Activated CD4-positive, alpha-beta T cell treated with anti-CD3 and anti-CD28 coated beads, Interleukin-2, amount 50 U/mL, for 4 hours (primary cell): ENCODE measurements at places on chromosomes 3 and 15.

GRCh38 chr15:83364501-83364900, 80.0 kb upstream of the BNC1 start:
- DNase-seq: no peak

- DNase-seq: no peak
These were observed 34.4 kb downstream of the CORO2B start for GRCh38 chr15:68612979-68613740.

GRCh38 chr3:122913539-122914100, 113.9 kb downstream of the SEMA5B start:
- DNase-seq: no peak

- no peak for DNase-seq
These were observed 30.6 kb downstream of the FLNB start for GRCh38 chr3:58038675-58039292.

DNA sequence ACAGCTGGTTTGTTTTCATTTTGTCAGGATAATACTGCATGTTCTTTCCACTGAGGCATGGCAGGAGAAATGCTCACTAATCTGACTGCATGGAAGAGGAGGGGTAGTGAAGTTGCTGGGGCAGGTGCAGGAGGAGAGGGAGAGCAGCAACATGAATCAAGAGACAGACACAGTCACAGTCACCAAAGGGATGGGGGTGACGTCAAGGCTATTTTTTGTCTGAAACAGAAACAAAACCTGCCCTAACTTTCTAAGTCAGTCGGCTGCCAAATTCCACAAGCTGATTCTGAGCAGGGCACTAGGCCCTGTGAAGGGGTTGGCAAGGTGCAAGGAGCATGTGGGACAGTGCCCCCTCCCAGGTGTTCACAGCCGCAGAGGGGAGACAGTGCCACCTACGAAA, 186.6 kb upstream of the NSMCE3 start:
- DNase-seq: no peak

DNA sequence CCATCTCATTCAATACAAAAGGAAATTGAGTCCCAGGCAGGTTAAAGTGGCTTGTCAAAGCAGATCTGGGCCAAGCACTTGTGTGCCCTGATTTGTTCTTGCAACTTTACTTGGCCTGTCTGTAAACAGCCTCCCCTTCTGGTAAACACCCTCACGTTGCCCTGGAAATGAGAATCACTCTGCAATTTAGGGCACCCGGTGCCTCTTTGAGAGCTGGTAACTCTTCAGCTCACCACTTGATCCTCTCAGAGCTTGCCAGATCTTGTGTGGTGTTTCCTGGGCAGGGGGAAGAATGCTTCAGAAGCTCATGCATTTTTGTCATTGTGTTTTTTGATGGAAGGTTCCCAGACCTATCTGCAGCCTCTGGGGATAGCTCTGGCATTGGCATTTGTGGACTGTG, 11.3 kb downstream of the MED12L start:
- no peak for DNase-seq

- DNase-seq: no peak
These were observed 15.5 kb upstream of the PRSS50 start for GRCh38 chr3:46733026-46733800.

DNA sequence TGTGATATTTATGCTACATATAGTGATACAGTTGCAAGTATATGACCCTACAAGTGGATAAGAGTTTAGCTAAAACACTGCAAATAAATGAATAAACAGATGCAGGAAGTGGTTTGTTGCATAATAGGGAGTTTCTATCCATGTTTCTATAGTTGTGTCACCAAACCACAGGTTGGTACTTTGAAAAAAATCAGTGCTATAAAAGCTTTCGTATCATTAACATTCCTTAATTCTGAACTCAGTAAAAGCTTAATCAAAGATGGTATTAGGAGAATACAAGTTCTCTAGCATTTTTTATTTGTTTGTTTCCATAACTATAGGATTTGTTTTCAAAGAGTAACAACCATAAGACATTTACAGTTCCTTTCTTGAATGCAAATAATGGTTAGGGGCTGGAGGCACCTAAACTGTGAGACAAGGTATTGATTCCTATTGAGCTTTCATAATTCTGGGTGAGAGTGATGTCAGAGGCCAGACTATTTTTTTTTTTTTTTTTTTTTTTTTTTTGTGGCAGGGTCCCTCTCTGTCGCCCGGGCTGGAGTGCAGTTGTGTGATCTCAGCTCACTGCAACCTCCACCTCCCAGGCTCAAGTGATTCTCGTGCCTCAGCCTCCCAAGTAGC, 29.6 kb downstream of the CPOX start:
- no peak for DNase-seq

DNA sequence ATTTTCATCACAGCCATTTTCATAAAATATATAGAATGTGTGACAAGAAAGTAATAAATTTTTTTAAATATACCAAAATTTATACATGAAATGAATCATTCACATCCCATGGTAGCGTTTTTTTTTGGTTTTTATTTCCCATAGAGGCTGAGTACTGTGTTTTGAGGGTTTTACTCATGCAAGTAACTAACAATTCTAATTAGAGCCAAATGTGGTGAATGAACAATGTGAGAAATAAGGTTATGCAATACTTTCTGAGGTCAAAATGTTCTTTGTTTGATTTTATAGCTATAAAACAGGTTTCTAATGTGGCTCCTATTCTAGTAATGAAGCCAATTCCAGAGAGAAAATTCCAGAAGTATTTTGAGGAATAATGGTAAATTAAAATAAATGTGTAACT, 386.8 kb downstream of the TBC1D5 start:
- DNase-seq: no peak

GRCh38 chr3:167918008-167918596, 177.6 kb downstream of the GOLIM4 start:
- DNase-seq: no peak

DNA sequence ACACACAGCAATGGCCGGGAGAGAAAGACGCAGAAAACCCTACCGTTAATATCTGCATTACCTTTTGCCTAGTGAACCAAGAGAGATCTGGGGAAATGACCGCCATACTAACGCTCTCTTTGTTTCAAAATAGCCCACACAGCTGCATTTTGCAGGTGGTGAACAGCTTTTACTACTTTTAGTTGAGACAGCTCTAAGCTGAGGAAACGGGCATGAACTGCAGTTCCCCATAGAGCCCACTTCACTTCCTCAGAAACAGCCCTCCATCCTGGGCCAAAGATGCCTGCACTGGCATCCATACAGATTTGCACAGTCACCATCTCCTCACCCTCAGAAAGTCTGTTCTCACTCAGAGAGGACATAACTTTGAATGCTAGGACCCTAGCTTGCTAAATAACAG, 45.0 kb downstream of the ZNF860 start:
- no peak for DNase-seq

GRCh38 chr3:67241084-67241483, 243.0 kb downstream of the KBTBD8 start:
- no peak for DNase-seq
